HFFc6 (cell line): ENCODE measurements at places on chromosomes 2 and 18.

DNA sequence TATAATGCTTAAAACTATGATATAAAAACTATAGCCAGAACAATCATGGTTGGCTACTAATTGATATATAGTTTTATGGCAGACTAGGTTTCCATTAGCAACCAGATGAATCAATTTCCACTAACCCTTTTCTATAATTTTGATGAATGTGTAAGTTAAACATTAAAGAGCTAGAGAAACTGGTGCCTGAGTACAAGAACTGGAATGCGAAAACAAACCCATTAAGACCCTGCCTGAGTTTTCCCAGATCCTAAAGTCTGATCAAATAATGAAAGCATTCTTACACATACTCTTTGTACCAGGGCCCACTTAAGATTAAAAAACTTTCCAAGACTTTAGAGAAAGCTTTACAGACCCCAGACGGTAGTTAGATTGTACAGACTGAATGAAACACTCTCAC, 21.3 kb downstream of the MRPL19 start:
- H3K27ac ChIP-seq = no peak overlapping the region
- no peak overlapping the region for H3K4me3 ChIP-seq
- no peak for DNase-seq

DNA sequence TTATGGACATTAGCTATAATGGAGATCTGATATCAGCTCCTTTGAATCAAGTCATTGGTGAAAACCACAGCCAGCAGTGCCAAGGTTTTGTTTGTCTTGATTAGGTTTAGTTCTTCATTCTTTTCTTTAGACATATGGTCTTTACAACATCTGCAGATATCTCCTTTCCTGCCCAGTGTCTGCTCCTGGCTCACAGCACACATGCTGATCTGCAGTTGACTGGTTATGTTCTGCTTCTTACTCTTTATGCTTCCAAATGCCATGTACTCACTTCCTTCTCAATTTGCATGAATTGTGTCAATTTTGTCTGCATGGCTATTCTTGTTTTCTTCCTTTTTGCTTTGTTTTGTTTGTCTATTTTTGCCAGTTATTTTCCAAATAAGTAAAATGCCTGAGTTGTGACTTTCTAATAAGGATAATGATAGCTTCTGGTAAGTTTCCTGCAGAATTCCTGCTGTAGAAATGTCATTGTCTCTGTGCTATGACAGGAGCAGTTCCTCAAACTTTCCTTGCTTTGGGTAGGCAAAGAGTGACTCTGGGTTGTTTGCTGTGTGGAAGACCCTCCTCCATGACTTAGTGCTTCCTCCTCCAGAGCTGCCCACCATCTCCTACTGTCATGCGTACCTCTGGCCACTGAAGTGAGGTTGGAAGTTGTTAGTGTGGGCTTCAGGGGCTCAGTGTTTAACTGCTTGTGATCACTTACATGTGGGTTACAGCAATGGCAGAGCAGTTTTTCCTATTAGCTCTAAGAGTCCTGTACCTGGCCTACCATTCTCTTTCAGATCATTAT, 8.2 kb downstream of the ARHGAP25 start:
- H3K4me3 ChIP-seq = no peak overlapping the region
- no peaks in the 10 kb centered on the region for H3K36me3 ChIP-seq
- peaks cover 39% of the 10 kb centered on the region for H3K4me1 ChIP-seq
- DNase-seq = no peak

GRCh38 chr2:16044946-16045456, 104.7 kb downstream of the MYCN start:
- DNase-seq = no peak
- no peaks in the 10 kb centered on the region; the same call in 1 of the 2 replicates for H3K27me3 ChIP-seq
- no peaks in the 10 kb centered on the region for H3K4me1 ChIP-seq
- H3K27ac ChIP-seq = no peak overlapping the region

DNA sequence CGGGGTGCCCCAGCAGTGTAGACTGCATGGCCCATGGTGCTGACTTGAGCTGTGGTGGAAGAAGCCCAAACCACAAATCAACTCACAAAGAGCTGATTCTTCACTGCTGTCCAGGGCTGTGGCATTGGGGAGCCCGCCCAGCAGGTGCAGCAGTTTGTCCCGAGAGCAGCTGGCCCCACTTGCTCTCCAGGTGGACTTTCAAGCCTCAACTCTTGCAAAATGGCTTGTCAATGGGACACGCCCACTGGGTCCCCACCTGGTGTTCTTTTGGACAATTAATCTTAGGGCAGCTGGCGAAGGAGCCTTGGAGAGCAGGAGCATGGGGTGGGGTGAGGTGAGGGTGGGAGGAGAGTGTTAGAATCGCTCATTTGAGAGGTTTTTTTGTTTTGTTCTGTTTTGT, 117.9 kb downstream of the MYCN start:
- peaks cover 3% of the 10 kb centered on the region; the same call in 1 of the 2 replicates for H3K27me3 ChIP-seq
- H3K36me3 ChIP-seq = no peaks in the 10 kb centered on the region; the same call in 1 of the 2 replicates
- no peak overlapping the region for H3K27ac ChIP-seq
- no peaks in the 10 kb centered on the region for H3K4me1 ChIP-seq
- no peak for DNase-seq

DNA sequence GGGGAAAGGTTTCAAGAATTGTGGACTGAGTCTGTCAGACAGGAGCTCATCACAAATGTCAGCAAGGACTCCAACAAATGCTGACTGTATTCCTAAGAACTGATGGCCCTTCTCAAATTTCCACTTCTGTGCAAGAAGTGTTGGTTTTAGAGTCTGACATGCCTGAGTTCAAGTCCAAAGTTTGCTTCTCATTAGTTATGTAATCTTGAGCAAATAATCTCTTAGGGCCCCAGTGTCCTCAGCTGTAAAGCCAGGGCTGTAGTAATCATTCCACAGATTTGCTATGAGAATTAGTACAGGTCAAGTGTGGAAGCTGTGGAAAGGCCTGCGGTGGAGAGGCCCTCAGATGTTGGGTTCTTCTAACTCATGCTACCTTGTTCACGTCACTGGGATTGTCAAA, 23.9 kb downstream of the MEP1B start:
- no peak overlapping the region for H3K27ac ChIP-seq
- H3K27me3 ChIP-seq = no peaks in the 10 kb centered on the region
- H3K4me1 ChIP-seq = no peaks in the 10 kb centered on the region
- no peak for DNase-seq

DNA sequence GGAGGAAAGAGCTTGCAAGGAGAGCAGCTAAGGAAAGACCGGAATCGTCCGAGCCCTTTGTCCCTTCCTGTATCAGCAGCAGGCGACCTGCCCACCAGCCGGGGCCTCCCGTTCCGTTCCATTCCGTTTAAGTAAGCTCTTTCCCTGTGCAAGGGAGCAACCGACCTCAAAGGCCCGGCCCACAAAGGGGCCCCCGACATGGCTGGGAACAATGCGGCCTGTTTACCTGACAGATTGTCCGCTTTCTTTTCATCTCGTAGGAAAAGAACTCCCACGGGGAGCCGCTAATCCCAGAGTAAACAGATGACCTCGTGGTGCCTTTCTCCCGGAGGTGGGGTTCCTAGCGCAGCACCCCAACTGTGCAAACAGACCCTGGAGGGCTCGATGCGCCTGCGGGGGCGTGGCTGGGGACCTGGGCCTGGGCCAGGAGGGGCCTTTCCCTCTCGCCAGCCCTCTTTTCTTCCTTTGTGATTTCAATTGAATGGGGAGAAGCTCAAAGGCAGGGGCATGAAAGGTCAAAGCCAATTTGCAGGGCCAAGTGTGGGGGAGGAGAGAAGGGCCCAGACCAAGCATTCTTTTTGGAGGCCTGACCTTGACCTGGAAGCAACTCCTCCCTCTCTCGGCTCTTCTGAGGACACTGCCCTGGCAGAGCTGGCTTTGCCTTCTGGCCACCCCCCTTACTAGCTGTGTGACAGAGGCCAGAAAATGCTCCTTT, 120.2 kb downstream of the INHBB start:
- peaks cover 2% of the 10 kb centered on the region; the same call in 1 of the 2 replicates for H3K27me3 ChIP-seq
- DNase-seq = no peak
- no peaks in the 10 kb centered on the region for H3K36me3 ChIP-seq
- no peak overlapping the region for H3K4me3 ChIP-seq
- no peak overlapping the region for H3K27ac ChIP-seq

DNA sequence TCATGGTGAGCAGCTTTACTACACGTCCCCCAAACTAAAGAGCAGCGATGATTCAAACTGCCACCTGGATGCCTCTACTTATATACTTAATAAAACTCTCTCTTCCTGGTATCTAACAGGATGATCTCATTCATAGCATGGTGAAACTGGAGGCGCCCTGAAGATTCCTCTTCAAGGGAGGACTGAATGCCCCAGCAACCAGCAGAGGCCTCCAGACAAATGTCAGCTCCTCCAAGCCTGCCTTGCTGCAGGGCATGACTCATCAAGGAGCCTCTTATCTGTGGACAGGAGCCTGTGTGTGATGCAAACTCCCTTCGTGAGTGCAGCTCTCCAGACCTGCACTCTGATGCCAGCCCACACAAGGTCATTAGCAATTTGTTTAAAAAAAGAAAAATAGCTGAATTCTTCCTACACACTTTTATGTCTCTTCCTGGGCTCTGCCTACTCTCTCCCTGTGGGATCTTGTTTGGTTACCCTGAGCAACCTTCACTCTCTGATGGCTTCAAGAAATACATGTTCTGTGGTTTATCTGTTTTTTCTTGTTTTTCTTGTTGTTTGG, 30.2 kb downstream of the LONRF2 start:
- H3K4me3 ChIP-seq = no peak overlapping the region
- peak; percentile 96 for DNase-seq
- peaks cover 6% of the 10 kb centered on the region for H3K27me3 ChIP-seq
- H3K27ac ChIP-seq = no peak overlapping the region

GRCh38 chr2:200305797-200306195, 697 bp upstream of the SPATS2L start:
- H3K4me3 ChIP-seq = peak overlapping the region; percentile 93
- H3K36me3 ChIP-seq = peaks cover 9% of the 10 kb centered on the region
- peaks cover 71% of the 10 kb centered on the region for H3K4me1 ChIP-seq
- peak; percentile 41 for DNase-seq
- H3K27ac ChIP-seq = peak overlapping the region; percentile 90

GRCh38 chr2:239833269-239834109, 191.7 kb downstream of the NDUFA10 start:
- DNase-seq = no peak
- H3K4me3 ChIP-seq = no peak overlapping the region
- H3K36me3 ChIP-seq = peaks cover 15% of the 10 kb centered on the region
- no peaks in the 10 kb centered on the region; the same call in 1 of the 2 replicates for H3K27me3 ChIP-seq
- H3K4me1 ChIP-seq = no peaks in the 10 kb centered on the region

- no peak overlapping the region for H3K27ac ChIP-seq
- no peak for DNase-seq
- H3K4me3 ChIP-seq = no peak overlapping the region
- H3K36me3 ChIP-seq = peaks cover 11% of the 10 kb centered on the region
Observed at GRCh38 chr2:74985978-74986609, 27.7 kb downstream of the POLE4 start.

GRCh38 chr2:159963700-159964099, 98.7 kb downstream of the PLA2R1 start:
- no peaks in the 10 kb centered on the region for H3K36me3 ChIP-seq
- H3K4me1 ChIP-seq = peaks cover 21% of the 10 kb centered on the region
- no peak overlapping the region for H3K4me3 ChIP-seq
- H3K27ac ChIP-seq = no peak overlapping the region

GRCh38 chr18:9751371-9752031, 43.4 kb downstream of the RAB31 start:
- peaks cover 20% of the 10 kb centered on the region for H3K4me1 ChIP-seq
- no peak overlapping the region for H3K4me3 ChIP-seq
- H3K36me3 ChIP-seq = peaks cover 16% of the 10 kb centered on the region
- DNase-seq = no peak

GRCh38 chr2:71517851-71518250, 64.5 kb downstream of the DYSF start:
- H3K4me1 ChIP-seq = no peaks in the 10 kb centered on the region
- H3K4me3 ChIP-seq = no peak overlapping the region
- no peak overlapping the region for H3K27ac ChIP-seq
- DNase-seq = no peak
- H3K27me3 ChIP-seq = peaks cover 34% of the 10 kb centered on the region

DNA sequence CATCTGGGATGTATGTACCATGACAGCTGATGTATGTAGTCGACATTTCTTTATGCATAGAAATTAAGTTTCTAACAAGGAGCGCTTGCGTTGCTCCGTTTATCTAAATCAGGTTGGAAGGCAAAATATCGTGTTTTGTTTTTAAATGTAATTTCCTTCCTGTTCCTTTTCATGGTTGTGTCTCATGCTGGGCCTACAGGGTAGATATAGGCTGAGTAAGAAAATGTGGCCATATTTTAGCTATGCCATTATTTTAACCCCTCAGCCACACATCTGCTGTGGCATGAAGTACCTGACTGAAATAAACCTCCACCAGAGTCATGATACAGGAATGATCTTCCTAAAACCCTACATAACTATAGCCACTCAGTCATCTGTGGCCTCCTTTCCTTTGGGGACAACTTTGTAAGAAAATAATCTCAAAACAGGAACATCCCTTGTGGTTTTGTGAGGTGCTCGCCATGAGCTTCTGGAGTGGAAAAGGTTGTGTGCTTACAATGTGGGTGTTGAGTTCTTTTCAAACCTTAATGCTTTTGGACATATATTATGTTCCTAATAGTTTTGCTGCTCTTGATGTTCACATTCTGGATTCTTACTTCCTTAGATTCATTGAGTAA, 214.3 kb downstream of the FAM210A start:
- H3K4me3 ChIP-seq = no peak overlapping the region
- H3K4me1 ChIP-seq = no peaks in the 10 kb centered on the region
- DNase-seq = no peak

DNA sequence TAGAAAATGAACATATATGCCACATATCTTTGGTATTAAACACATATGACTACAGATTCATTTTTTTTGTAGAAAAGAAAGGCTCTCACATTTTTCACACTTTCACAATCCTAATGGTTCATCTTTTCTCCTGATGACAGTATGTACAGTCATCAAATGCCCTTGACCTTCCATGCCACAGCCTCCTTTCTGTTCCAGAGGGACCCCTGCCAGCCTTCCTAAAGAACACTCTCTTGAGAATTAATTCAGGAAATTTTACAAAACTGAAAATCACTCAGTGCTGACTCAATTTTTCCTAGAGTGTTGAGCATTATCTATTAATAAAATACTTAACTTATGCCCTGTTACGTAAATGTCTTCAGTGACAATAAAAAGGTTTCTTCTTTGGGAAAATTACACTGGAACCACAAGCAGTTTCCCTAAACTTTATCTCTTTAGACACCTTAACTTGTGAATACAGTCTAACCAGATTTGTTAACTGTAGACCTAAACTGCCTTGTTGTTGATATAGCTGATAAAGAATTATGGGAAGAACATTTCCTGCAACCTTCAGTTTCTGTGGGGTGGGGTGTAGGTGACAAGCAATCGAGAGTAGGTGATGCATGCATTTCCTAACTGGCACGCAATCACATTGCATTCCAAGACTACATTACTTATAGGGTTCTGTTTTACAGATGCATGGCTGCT, 15.3 kb upstream of the ACOXL start:
- peaks cover 40% of the 10 kb centered on the region for H3K27me3 ChIP-seq
- no peak overlapping the region for H3K4me3 ChIP-seq
- no peaks in the 10 kb centered on the region for H3K4me1 ChIP-seq
- DNase-seq = no peak
- no peak overlapping the region for H3K27ac ChIP-seq

DNA sequence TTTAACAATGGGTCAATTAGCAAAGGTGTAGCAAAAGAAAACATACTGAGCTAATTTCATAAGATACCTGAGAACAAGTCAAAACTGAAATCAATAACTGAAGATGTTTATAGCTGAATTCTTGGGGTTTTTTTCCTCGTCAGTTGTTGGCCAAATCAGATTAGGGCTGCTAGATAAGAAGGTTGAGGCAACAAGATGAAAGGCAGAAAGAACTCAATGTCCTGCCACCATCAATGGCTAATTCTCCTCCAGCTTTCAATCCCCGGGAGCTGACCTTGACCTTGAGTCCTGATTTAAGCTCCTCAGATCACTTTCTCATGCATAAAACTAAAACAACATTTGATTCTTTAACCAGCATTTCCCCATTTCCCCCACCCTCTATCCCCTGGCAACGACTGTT, 61.8 kb downstream of the MREG start:
- peaks cover 7% of the 10 kb centered on the region for H3K4me1 ChIP-seq
- no peak overlapping the region for H3K4me3 ChIP-seq
- H3K36me3 ChIP-seq = no peaks in the 10 kb centered on the region
- no peak for DNase-seq
- H3K27me3 ChIP-seq = peaks cover 8% of the 10 kb centered on the region; the same call in 1 of the 2 replicates
